ENCODE measurements at places on chromosomes 5 and 9.
A peak's percentile ranks its signal among the peaks of the same experiment; 100 is the strongest.

DNA sequence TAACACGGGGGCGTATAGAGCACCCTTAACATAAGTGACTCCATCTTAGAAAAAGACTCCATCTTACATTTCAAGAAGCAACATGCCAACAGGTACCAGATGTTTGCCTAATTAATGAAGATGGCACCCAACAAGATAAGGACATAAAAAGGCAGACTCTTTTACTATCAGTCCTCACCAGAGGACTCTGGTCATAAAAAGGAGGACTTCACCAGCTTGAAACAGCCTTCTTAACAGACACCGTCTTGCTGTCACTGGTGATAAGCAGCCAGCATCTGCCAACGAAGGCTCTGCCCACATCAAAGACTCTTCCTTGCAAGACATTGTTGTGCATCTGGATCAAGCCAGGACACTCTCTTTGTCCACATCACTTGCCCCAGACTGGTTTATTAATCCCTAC is 80.3 kb downstream of the S1PR3 start:
- DNase-seq, result no peak

- DNase-seq, result no peak
Observed at GRCh38 chr5:146645342-146645741, 129.4 kb upstream of the GPR151 start.

DNA sequence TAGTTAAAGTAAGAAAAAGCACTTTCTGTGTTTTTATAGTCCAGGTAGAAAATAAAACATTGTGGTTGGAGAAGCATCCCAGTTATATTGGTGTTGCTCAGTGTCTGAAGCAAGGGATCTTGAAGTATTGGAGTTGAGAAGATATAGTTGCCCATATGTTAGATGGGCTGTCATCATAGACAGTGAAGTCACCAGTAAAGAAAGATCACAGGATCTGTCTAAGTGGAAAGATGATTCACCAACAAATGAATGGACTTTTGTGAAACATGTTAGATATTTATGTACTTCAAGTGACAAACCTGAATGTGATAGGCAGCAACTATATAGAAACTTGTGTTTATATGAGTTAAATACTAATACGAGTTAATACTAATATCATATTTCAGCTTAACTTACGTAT is 11.7 kb downstream of the OGN start:
- DNase-seq, result no peak

- no peak for DNase-seq
Observed at GRCh38 chr5:153601377-153601776, 110.9 kb downstream of the GRIA1 start.

DNA sequence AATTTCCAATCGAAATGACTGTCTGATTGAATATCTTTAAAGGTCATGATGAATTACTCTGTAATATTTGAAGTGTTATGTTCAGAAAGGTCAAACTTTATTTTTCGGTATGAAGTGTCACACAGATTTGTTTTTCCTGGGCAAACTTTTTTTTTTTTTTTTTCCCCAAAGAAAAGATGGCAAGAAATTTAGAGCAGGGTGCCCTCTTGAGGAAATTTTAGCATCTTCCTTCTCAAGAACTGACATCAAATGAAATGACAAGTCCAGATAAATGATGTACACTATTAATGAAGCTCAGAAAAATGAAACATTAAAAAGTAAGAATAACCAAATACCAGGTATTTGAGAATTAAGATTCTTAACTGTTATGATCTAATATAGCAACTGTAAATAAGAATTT is 123.6 kb downstream of the INVS start:
- DNase-seq, result peak; percentile 10

- DNase-seq, result no peak
Observed at GRCh38 chr9:110935829-110936228, 102.4 kb downstream of the LPAR1 start.

- DNase-seq, result no peak
Observed at GRCh38 chr5:83654427-83654994, 66.1 kb downstream of the HAPLN1 start.

DNA sequence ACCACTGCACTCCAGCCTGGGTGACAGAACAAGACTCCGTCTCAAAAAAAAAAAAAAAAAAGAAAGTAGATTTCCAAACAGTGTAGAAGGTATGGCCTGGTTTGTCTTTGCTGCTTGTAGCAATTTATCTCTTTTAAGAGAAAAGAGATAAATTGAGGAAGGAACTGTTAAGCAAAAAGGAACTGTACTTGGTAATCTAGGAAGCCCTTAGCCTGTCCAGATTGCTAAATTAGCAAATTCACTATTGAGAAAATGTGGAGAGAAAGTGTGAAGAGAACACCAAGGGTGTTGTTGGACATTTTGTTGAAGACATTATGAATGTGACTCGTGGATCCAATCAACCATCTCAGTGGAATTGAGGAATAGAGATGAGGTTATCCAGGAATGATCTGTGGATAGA is 13.0 kb upstream of the SUSD3 start:
- no peak for DNase-seq

DNA sequence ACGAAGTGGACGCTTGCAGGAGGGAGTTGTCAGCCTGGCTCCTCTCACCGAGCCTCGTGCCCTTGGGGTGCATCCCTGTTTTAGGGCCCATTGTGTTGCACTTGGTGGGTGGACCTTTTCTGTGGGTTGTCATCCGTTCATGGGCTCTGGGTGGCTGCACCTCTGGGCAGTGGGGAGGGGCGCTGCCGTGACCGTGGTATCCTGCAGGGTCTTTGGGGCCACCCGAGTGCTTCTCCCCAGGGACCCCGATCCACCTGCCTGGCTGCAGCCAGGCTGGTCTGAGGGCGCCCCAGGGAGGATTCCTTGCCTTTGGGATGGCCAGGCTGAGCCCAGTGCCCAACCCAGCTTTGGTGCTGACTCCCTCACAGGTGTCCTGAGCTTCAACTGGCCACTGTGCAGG is 41.0 kb upstream of the UBAC1 start:
- no peak for DNase-seq

DNA sequence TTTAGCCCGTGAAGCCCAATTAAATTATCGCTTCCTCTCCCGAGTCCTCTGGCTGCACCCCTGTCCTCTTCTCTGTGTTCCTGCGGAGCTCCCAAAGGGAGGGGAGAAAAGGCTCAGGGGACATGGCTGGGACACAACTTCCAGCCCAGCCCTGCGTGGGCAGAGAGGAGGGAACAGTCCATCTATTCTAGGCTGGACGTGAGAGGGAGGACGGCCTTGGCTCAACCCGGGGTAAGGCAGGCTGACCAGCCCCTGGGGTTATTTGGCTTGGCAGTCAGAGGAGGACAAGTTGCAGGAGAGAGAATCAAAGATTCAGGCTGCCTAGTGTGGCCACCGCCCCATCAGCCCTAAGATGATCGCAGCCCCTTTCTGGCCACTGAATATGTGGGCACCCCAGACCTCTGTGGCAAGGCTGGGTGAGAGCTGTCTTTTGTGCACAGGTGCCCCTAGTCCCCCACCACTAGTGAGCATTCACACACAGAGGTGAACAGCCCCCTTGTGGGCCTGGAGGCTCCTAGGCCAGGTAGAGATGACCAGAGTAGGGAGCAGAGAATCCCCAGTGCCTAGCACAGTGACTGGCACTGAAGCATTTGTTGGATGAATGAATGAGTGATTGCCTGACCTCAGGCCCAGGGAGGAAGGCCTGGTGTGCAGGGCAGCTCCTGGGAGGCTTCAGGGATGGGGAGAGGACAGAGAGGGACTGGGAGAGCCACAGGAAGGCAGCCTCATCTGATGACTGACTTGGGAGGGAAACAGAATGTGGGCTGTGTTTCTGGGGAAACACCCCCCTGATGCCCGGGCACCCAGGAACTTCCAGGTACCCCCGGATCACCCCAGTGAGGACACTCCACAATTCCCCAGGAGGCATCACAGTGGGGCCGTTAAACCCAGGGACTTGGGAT is 133.9 kb downstream of the C9orf50 start:
- no peak for DNase-seq

- no peak for DNase-seq
Observed at GRCh38 chr9:97320080-97320642, 12.7 kb downstream of the CCDC180 start.

DNA sequence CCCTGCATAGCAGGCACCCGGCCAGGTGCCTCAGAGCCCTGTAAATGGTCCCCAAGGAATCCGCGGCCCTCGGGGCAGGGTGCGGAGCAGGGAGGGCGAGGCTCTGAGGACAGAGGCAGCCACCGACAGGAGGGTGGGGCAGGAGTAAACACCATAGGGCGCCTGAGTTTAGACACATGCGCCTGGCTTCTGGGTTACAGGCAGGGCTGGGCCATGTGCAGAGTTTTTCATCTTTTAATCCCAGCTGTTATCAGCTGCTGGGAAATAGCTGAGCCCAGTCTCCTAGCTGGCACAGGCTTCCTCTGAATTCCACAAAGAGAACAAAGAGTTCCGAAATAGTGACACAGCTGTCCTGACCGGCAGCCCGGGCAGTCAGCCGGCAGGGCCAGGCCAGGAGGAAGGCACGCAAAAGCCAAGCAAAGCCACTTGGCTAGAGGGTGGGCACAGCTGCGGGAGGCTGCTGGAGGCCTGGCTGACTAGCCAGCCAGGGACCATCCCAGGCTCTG is 98.9 kb upstream of the PHYKPL start:
- no peak for DNase-seq

GRCh38 chr9:105670775-105671174 is 8.5 kb downstream of the TAL2 start:
- DNase-seq, result no peak

DNA sequence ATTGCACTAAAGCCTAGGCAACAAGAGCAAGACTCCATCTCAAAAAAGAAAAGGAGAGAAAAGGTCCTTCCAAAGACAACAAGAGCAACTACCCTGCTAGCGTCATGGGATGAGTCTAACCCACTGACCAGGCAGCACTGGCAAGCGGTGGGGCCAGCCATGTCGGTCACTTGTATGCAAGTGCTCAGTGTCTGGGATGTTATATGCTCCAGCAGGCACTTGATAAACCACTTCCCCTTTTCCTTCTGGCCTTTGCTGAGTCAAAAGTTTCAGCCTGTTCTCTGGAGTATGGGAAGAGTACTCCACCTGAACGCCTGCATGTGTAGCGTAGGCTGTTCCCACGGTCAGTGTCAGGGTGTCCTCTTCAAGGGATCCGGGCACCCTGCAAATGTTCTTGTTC is 9.2 kb upstream of the MXD3 start:
- DNase-seq, result no peak

DNA sequence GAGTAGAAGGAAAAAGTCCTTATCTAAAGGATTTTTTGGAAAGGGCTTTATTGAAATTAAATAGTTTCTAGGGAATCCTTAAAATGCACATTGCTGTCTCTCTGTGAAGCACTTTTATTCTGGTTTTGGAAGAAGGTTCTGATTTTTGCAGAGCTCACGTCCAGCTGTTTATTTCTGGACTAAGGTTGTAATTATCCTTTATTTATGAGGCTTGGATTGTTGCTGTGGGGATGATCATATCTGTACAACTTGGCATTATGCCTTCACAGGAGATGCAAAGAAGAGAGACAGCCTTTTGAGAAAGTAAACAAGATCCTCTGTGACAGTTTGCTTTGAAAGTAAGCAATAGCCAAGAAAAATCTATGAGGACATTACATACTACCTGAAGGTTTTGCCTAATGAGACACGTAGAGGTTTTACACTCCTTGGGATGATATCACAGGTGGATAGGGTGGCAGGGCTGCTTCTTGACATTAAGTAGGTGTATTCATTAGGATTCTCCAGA is 14.6 kb downstream of the SMARCA2 start:
- no peak for DNase-seq

Data from left renal pelvis (tissue), 4 donors.